RPMI7951 (cell line): ENCODE measurements at places on chromosomes 16 and 17.

DNA sequence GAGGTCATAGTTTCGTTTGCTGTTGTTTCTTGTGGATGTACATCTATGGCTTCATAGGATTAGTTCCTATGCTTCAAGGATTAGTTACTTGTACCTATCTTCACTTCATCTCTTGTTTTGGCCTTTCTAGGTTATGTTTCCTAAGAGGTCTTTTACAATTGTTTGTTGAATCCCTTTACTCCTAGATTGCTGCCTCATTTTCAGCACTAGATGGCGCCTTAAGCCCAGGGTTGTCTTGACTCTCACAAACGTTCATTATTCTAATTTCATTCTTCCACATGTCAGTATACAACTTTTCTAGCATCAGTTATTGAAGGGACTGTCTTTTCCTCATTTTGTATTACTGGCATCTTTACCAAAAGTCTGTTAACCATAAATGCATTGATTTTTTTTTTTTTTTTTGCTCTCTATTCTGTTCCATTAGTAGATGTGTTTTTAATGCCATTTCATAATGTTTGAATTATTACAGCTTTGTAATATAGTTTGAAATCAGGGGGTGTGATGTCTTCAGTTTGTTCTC lies 45.0 kb upstream of the NACA2 start:
- DNase-seq: peak; percentile 52

DNA sequence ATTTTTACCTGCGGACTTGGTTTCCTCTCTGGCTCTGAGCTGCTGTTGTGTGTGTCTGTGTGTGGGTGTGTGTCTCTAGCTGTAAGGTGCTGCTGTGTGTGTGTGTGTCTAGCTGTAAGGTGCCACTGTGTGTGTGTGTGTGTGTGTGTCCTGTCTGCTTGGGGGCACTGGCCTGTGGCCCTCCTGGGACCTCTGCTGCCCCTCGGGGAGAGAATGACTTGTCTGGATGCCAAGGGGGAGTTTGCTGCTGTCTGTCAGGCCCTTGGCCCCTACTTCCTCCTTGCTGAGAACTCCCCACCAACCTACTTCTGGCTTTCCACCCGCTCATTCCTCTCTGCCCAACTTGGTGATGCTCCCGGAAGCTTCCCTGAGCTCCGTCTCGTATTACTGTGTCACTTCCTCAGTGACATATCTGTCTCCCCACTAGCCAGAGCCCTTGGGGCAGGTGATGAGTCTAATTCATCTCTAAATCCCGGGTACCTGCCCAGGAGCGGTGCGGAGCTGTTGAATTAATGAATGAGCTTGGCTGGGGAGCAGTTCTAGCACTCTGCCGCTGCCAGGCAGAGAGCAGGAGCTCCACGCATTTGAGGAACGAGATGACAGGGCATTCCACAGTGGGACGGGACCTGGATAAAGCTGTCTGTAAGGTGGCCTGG lies 3.5 kb upstream of the LASP1NB start:
- DNase-seq: no peak

DNA sequence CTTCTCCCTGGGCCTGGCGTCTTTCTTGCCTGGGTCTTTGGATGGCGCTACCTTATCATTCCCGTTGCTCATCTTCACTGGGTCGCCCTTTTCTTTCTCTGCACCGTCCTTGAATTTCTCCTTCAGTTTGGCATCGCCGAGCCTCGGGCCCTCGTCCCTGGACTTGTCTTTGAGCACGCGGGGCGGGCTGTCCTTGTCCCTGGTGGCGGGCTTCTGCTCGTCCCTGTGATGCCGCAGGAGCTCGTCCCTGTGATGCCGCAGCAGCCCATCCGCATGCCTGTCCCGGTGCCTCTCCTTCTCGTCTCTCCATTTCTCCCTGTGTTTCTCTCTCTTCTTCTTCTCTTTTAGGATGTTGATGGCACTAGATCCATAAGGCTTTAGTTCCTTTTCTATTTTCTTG lies 64.3 kb downstream of the ZNF778 start:
- DNase-seq: no peak

DNA sequence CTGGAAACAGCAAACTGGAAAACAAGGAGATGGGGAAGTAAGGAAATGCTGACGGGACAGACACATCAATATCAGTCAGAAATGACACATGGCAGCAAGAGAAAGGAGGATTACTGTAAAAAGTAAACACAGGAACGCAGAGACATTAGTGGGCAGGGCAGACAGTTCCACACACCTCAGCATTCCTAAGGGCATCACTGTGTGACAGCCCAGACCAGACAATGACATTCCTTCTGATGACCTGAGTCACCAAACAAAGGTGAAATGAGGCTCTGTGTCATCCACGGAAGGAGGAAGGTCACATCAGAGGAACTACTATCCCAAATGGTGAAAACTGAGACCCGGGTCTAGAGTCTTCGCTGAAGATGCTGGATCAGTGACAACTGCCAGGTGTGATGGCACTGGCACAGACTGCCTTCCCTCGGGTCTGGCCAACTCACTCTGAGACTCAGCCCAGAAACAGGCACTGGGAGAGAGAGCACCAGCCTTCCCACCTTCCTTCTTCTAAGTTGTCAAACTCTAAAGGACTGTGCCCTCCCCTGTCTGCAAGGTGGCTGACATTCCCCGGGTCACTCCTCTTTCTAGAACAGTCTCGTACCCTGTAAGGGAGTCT lies 36.7 kb downstream of the TK2 start:
- DNase-seq: no peak

DNA sequence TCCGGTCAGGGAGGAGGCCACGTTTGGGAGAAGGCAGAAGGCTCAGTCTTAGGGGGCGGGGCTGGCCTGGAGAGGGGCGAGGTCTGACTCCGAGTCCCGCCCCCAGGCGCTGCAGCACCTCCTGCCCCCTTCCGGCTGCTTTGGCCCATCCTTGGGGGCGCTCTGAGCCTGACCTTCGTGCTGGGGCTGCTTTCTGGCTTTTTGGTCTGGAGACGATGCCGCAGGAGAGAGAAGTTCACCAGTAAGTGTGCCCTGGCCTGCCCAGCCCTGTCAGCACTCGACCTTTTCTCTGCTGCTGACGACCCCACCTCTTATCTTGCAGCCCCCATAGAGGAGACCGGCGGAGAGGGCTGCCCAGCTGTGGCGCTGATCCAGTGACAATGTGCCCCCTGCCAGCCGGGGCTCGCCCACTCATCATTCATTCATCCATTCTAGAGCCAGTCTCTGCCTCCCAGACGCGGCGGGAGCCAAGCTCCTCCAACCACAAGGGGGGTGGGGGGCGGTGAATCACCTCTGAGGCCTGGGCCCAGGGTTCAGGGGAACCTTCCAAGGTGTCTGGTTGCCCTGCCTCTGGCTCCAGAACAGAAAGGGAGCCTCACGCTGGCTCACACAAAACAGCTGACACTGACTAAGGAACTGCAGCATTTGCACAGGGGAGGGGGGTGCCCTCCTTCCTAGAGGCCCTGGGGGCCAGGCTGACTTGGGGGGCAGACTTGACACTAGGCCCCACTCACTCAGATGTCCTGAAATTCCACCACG lies 1.5 kb downstream of the TNFRSF12A start:
- DNase-seq: peak; percentile 95

DNA sequence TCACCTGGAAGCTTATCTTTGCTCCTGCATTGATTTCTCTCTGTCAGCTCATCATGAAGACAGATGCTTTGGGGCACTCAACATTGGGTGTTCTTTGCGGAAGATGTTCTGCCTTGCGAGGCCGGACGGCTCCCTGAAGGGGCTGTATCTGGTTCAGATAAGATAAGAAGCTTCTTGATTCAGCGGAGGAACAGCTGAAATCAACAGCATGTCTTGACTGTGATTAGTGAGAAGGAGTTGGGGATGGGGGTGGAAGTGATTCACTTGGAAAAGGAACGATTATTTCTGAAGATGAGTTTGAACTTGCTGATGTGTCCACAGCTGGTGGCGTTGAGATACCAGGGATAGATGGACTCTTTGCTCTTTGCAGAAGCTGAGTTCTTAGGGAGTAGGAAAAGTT lies 126.9 kb upstream of the WSCD1 start:
- no peak for DNase-seq

- DNase-seq: peak; percentile 81
These were observed 17.0 kb downstream of the CRYM start for GRCh38 chr16:21260870-21261791.

DNA sequence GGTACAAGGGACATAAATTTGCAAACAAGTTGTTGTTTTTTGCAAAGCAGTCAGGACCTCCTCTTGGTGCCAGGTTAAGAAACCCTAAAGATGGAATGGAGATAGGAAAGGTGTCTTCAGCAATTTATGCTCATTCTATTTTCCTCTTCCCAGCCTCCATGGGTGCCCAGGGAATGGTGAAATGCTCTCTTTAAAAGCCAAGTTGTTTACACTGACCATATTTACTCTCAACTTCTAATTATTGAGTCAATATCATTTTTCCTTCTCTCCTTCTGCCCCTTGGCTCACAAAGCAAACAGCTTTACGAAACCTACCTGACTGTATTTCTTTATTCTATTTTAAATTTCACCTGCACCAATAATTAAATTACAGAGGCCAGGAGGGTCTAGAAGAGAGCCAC lies 138.5 kb upstream of the IRX3 start:
- DNase-seq: no peak

DNA sequence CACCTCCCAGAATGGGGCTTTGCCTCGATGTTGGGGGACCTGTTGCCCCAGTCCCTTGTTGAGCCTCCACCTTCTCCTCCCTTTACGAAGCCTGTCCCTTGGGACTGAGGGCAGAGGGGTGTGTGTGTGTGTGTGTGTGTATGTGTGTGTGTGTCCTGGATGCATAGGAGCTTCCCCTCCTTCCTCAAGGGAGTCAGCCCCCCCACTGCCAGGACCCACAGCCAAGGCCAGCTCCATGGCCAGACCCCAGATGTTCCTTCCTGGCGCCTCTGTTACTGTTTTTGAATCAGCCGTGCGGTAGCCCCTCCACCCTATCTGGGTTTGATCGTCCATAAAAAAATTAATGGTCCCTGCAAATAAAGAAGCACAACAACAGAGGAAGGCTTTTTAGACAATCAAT lies 17.7 kb upstream of the DOK4 start:
- no peak for DNase-seq

- no peak for DNase-seq
These were observed 116.5 kb downstream of the ADCY9 start for GRCh38 chr16:3999479-4000325.

- DNase-seq: no peak
These were observed 17.2 kb upstream of the TAT start for GRCh38 chr16:71594000-71594646.

DNA sequence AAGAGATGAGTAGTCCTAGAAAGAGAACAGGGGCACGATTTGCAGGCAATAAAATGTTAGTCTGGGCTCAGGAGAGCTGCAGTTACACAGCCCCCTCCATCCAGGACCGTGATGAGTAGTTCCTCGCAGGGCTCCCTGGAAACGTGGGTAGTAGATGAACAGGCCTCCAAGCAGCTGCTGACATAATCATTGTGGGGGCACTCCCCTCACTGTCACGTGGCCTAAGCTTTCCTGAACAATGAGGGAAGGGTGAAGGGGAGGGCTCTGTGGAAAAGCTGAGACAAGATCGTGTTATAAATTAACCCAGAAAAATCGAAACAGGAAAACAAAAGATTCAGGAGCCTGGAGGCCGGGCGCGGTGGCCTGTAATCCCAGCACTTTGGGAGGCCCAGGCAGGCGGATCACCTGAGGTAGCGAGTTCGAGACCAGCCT lies 1.3 kb upstream of the PER1 start:
- DNase-seq: peak; percentile 87

DNA sequence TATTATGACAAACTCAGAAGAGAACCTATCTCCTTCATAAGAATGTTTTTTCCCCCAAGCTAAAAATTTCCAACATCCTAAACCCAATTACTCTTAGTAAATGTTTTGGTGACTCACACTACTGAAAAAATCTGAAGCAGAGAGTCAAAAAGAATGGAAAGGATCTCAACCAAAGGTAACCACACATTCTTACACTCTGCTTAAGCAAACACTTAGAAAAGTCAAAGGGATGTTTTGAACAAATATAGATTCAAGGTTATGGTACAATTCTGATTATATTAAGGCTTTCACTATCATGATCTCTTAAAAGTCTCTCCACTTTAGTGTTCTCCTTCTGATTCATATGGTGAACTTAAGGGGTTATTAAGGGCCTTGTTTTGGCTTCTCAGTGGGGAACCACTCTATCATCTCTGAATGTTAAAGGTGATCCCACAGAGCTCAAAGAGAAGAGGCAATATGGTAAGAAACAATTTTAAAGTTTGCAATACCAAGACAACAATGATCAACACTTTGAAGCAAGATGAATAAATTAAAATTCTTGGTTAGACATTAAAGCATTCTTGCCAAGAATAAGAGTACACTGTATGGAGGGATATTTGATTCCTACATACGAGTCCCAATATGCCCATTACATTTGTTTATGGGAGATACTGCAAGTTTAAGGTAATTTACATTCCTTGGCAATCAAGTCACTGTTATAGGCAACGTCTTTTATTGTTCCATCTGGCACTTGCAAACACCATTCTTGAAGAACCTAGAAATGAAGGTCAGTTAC lies 69.2 kb downstream of the CDC27 start:
- peak; percentile 53 for DNase-seq

DNA sequence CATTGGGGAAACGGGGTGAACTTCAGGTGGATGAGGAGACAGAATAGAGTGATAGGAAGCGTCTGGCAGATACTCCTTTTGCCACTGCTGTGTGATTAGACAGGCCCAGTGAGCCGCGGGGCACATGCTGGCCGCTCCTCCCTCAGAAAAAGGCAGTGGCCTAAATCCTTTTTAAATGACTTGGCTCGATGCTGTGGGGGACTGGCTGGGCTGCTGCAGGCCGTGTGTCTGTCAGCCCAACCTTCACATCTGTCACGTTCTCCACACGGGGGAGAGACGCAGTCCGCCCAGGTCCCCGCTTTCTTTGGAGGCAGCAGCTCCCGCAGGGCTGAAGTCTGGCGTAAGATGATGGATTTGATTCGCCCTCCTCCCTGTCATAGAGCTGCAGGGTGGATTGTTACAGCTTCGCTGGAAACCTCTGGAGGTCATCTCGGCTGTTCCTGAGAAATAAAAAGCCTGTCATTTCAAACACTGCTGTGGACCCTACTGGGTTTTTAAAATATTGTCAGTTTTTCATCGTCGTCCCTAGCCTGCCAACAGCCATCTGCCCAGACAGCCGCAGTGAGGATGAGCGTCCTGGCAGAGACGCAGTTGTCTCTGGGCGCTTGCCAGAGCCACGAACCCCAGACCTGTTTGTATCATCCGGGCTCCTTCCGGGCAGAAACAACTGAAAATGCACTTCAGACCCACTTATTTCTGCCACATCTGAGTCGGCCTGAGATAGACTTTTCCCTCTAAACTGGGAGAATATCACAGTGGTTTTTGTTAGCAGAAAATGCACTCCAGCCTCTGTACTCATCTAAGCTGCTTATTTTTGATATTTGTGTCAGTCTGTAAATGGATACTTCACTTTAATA lies 7.0 kb upstream of the TMEM235 start:
- no peak for DNase-seq

DNA sequence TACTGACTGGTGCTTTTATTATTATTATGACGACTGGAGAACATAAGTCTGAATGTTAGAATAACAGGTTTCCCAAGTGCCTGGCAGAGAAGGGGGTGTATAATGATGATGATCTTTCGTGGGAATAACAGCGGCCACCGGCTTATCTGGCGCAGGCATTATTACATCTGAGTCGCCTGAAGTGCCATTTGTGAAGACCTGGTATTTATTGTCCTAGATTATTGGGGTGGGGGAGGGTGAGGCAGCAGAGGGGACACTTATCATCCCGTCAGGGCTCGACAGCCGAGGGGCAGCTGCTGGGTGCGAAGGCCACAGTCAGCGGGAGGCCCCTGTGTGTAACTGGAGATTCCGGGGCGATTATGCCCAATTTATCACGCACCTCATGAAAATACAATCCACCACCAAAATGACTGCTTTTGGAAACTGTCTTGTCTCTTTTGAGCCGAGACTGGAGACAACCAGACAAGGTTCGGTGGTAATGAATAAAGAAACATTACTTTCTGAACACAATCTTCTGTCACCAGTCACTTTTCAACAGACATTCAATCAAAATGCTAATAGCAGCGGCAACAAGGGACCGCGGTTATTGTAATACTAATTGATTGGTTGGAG lies 199.3 kb downstream of the CCDC182 start:
- no peak for DNase-seq
